ENCODE measurements at places on chromosomes 11 and 22.

DNA sequence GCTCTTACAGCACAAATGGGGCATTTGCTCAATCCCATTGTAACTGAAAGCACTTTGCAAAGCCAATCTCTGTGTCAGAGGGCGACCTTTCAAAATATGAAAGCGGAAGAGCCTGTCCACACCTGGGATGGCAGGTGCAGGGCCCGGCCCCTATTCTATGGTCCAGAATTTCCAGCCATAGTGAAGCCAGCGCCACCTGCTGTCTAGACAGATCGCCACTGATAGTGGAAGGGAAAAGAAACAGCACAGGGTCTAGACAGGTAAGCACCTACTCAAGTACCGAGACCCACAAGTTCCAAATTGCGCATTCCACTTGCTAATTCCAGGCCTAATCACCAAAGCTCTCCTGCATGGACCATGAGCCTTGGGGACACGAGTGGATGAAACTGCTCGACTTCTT lies 141.4 kb downstream of the NTM start:
- no peak for DNase-seq

- no peak for DNase-seq
Observed at GRCh38 chr11:31132531-31133421, 236.8 kb downstream of the DCDC1 start.

DNA sequence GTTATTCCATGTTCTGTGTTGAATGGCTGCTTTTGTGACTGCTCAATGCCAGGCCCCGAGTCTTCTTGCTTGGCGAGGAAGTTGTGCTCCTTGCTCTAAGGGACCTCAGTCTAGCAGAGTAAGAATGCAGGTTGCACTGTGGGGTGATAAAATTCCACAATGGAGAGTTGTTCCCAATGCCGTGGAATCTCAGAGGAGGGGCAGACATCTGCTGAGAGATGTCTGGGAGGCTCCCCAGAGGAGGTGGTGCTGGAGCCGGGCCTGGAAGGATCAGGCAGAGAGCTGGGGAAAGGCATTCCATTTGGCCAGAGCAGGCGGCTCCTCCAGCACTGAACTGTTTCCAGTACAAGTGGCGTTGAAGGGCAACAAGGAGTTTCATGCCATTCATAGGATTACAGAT lies 55.2 kb downstream of the ST3GAL4 start:
- no peak for DNase-seq

GRCh38 chr22:38725900-38726655 lies 20.3 kb downstream of the GTPBP1 start:
- DNase-seq: no peak

GRCh38 chr11:113895367-113896155 lies 9.0 kb upstream of the HTR3B start:
- DNase-seq: no peak

- DNase-seq: no peak
Observed at GRCh38 chr11:77467993-77468392, 5.9 kb downstream of the PAK1 start.

- DNase-seq: no peak
Observed at GRCh38 chr22:24400034-24400725, 27.2 kb upstream of the ADORA2A start.

- DNase-seq: no peak
Observed at GRCh38 chr22:35269630-35270029, 12.3 kb downstream of the HMGXB4 start.

DNA sequence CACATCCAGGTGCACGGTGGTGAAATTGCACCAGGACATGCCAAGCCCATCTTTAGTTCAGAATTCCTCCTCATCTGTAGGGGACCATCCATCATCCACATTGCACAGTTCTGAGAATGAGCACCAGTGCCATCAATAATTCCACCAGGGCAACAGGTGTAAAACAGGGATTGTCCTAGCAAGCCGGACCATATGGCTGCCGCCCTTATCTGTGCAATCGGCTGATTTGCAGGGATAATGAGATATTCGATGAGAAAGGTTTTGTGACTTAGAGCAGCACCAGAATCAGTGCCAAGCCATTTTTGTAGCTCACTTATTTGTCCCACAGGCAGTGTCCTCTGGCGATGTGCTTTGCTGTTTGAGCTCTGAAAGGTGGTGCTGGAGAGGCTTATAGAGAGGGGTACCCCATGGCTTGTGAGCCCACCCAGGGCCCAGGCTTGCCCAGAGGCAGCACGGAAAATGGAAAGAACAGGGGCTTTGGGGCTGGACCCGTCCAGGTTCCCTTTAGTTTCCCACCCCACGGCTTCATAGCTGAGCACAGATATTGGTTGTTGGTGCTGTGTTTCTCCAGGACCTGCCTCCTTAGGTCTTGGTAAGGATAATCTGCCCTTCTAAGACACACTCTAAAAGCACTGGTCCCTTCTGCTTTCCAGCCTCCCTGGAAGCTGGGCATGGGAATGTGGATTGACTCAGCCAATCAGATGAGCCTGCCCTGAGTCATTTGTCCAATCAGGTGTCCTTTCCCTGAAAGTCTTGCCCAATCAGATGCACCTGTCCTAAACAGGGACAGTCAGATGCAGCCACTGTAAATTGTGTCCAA lies 84.0 kb upstream of the SHANK2 start:
- no peak for DNase-seq

GRCh38 chr11:17798253-17798652 lies 63.7 kb downstream of the KCNC1 start:
- no peak for DNase-seq

- DNase-seq: no peak
Observed at GRCh38 chr11:2444821-2445745, at the start of gene KCNQ1. KCNQ1 (plus strand) TSS chr11:2445008; CDS start chr11:2445099, 91 bp downstream.

GRCh38 chr11:35654711-35655110 lies 7.9 kb upstream of the TRIM44 start:
- DNase-seq: no peak

DNA sequence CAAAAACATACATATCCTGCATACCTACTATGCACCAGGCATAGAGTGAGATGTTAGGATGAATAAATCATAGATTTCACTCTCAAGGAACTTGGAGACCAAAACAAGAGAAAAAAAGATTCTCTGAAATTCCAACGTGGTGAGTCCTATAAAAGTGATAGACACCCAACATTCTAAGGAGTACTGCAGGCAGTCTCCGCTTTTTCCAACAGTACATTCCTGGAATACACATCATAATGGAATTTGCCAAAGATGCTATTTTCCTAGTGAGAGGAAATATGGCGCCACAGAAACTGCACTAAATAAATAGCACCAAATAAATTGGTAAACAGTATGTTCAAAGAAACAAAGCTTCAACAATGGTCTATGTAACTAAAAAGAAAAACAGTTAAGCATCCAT lies 6.0 kb downstream of the TMEM123 start:
- DNase-seq: no peak

All from esophagus squamous epithelium (tissue), 5 donors.